ENCODE measurements at places on chromosomes 12 and 14.

- peak; percentile 87 for DNase-seq
Measured at GRCh38 chr12:124518051-124518932, 49.1 kb downstream of the NCOR2 start.

GRCh38 chr12:106139422-106140171 lies 843 bp upstream of the NUAK1 start:
- peak; percentile 64 for DNase-seq

- DNase-seq, result no peak
Measured at GRCh38 chr14:39229601-39230110, 4.1 kb upstream of the MIA2 start.

DNA sequence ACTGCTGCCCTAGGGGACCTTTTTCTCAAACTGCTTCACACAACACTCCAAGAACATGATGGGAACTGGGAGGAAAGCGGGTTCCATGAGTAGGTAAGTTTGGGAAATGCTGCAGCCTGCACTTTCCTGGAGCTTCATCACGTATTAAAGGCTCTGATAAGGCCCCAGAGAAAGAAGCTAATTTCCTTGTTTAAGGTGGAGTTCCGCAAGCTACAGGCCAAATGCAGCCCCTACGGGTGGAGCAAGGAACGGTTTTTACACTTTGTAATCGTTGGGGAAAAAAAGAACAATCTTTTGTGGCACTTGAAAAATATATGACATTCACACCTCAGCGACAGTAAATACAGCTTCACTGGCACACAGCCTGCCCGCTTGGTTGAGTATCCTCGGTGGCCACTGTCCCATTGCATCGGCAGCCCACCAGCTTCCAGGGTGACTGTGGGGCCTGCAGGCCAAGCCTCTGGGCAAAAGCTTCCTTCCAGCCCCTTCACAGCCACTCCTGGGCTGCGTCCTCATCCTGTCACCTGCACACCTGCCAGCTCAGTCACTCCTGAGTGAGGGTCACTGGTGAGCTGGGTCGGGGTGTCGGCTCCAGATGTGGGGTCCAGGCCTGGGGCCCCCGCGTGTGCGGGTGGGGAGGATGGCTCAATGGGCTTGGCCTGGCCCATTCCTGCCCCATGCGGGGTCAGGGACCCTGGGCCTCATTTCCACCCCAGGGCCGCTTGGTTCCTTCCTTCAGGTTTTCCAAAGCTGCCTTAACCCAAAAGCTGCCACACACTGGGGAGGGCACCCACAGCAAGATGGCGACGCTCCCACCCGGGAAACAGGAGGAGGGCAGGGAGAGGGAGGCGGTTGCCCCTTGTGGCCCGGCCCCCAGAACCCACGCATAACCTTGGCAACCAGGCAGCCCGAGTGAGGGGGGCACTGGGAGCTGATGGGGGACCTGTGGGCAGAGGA lies 2.4 kb downstream of the AMN start:
- no peak for DNase-seq

DNA sequence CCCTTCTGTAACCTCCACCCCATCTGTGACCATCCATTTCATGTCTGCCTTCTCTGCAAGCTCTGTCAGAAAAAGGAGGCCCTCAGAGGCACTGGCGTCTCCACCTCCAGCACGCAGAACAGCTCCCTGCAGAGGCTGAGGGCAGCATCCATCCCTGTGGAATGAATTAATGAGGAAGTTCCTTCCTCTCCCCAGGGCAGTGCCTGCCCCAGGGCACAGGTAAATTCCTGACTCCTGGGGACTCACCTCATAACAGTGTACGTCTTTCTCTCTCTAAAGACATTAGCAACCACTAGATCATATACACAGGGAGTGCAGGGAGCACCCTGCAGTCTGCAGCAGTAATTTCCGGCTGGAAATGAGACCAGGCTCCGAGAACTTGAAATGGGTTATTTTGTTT lies 155.0 kb upstream of the TMEM132C start:
- no peak for DNase-seq

- DNase-seq, result no peak
Measured at GRCh38 chr12:95197636-95198035, 19.6 kb downstream of the FGD6 start.

All from NCI-H1436 (cell line).